SK-N-MC (cell line): ENCODE measurements at places on chromosomes 16 and 17.
A peak's percentile ranks its signal among the peaks of the same experiment; 100 is the strongest.

- no peak for DNase-seq
These were observed 11.5 kb upstream of the NLRP1 start for GRCh38 chr17:5595831-5596230.

DNA sequence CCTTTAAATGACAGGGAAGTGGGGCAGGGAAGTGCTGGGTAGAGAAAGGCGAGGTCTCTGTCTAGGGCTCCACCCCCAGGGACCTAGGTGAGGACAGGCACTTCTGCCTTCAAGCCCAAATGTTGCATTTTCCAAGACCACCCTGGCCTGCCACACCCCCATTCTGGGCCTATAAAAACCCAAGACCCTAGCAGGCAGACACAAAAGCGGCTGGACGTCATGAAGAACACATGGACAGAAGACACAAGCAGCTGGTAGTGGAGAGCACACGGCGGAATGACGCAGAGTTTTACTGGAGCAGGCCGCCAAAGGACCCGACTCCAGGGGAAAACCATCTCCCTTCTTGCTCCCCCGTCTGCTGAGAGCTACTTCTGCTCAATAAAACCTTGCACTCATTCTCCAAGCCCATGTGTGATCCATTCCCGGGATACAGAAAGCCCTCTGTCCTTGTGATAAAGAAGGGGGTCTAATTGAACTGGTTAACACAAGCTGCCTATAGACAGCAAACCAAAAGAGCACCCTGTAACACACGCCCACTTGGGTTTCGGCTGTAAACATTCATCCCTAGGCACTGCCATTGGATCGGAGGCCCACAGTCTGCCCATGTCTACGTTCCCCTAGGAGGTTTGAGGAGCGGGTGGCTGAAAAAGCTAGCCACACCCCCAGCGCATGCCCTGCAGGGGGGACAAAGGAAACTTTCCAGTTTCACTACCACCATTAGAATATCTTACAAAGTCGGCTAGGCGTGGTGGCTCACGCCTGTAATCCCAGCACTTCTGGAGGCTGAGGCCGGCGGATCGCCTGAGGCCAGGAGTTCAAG, 622.2 kb upstream of the SALL1 start:
- no peak for DNase-seq

GRCh38 chr17:42518046-42518754, 17.8 kb upstream of the NAGLU start:
- no peak for DNase-seq

GRCh38 chr16:49754495-49755312, 101.2 kb downstream of the ZNF423 start:
- no peak for DNase-seq

DNA sequence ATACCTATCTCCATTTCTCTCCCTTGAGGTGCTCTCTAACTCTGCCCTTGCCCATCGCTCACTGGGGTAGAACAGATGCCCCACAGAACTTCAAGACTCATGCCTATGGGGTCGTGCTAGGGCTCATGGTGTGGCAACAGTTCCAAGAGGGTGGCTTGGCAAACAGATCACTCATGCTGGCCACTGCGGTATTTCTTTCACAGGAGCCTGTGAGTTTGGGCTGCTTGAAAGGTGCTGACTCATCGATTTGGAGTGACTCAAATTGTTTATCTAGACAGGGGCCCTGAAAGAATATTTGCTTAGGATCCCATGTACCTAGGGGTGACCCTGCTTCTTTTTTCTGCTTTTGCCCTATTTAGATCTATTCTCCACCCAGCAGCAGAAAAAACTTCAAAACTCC, 69.9 kb downstream of the IRX5 start:
- DNase-seq: no peak

DNA sequence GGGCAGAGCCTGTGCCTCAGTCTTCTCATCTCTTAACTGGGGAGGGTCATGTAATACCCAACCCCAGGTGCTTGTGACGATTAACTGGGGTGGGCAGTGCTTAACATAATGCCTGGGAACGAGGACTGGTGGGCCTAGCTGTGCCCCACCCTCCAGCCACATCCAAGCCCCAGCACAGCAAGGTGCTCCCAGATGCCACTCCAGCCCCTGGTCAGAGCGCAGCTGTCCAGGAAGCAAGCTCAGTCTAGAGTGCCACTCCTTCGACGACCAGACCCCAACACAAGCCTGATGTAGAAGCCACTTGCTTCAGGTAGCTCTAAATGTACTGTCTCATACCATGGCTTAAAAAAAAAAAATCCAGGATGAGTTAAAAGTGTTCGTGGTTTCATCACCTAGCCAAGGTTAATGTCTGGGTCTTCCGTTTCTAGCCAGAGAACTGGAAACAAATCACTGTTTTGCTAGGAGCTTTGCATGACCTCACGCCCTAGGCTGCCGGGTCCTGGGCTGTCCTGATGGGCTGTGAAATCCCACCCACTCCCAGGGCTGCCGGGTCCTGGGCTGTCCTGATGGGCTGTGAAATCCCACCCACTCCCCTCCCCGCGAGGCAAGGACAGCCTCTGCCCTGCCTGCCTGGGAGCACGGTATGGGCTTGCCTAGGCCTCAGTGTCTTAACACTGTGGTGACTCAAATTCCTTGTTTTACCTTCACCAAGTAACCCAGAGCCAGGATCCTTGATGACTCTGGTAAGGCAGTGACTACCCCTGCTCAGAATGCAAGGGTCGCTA, 7.7 kb downstream of the MIEF2 start:
- no peak for DNase-seq

GRCh38 chr17:65099941-65100315, 37.2 kb upstream of the RGS9 start:
- no peak for DNase-seq

DNA sequence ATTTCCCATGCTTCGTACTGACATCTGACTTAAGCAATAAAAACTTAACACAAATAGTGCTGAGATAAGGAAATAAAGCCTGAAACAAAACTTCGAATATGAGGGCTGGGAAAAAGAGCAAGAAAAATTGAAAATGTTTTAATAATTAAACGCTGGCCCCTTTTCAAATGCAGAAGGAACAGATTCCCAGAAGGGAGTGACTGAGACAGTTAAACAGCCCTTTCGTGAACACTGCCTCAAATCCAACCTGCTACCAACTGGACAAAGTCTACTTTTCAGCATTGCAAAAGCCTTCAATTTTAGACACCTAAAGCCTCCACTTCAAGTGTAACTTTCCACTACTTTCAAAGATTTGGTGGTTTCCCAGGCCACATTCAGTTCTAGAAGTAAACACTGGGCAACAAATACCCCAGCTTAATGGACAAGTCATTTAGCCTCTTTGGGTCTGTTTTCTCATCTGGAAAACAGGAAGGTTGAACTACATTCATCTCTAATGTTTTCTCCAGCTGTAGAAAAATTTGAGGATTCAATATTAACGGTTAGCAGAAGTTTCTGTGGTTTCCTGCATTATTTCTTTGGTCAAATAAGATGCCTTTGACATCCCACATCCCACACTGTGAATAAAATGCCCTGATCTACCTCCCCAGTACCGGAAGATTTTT, 11.8 kb downstream of the RFFL start:
- DNase-seq: no peak

- DNase-seq: no peak
These were observed 1032.8 kb upstream of the CDH8 start for GRCh38 chr16:63069047-63069446.

- no peak for DNase-seq
These were observed 606 bp downstream of the THAP11 start for GRCh38 chr16:67842509-67843342.

GRCh38 chr17:47188271-47188875, 722 bp downstream of the CDC27 start:
- DNase-seq: no peak

GRCh38 chr16:24749310-24749709, 19.9 kb downstream of the TNRC6A start:
- no peak for DNase-seq

GRCh38 chr16:24009098-24009497, 173.3 kb downstream of the PRKCB start:
- no peak for DNase-seq

DNA sequence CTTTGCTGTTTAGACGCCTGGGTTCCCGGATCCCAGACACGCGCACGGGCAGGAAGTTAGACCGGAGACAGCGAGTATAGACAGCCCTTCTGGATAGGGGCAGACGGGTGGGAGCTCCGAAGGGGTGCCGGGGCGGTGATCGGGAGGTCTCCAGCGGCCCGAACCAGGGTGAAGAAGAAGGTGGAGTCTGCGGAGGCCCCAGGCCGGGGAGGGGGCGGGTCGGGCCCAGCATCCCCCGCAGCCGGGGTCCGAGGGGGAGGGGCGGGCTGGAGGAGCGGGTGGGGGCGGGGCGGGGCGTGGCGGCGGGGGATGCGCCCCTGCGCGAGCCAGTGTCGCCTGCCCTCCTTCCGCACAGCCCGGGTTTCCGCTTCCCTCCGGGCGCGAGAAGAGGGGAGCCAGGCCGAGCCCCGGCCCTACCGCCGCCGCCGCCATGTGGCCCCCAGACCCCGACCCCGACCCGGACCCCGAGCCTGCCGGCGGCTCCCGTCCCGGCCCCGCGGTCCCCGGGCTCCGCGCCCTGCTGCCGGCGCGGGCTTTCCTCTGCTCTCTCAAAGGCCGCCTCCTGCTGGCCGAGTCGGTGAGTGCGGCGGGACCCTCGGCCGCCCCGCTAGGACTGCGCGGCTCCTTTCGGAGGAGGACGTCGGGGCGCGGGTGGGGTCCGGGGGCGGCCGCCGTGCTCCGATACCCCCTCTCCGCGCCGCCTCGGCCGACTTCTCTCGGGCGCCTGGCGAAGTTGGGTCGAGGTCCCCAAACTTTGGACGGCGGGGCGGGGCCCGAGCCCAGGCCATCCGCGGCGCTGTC, at the start of gene CMTM3:
Gene CMTM3 (plus strand): TSS at position 329 of the 801 bp plus-strand sequence. CDS start 102 bp downstream, at position 431.
- no peak for DNase-seq

GRCh38 chr16:81445143-81445961, 744 bp downstream of the CMIP start:
- DNase-seq: no peak

- DNase-seq: no peak
These were observed 8.4 kb upstream of the SLC6A2 start for GRCh38 chr16:55647343-55647742.

- DNase-seq: no peak
These were observed 162.0 kb downstream of the NTN1 start for GRCh38 chr17:9183306-9183705.

DNA sequence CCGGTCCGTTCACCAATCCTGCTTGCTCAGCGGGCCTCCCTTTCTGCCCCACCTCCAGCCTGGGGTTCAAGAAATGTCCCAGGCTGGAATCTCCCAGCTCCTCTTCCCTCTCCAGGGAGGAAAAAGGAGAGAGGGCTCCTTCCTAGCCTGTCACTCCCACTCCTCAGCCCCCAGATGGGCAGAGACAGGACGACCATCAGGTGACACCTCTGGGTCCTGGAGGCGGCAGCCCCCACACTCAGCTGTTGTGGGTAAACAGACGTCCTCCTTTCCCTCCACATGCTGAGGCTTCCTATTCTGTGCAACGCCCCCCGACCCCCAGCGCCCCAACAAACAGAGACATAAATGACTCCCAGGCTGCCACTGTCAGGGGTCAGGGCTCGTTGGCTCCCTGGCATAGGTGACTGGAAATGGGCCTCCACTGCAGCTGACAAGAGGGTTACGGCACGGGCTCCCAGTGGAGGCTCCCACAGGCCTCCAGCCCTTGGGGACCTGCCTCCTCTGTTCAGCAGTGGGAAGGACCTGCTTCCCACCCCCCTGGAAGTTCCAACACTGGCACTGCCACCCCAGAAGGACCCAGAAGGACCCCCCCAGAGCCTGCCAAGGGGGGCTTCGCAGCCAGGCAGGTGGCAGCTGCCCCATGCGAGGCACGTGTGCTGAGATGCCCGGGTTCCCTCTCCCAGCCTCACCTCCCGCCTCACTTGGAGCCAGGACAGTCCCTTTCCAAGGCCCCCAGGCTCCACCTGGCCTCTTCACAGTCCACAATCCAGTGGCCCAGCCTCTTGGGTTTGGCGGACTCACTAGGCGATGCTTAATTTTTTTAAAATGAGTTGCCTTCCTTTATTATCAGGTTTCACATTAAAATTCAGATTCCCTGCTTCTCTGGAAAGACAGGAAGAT, 232.3 kb downstream of the KATNIP start:
- no peak for DNase-seq

GRCh38 chr17:81573794-81574642, 21.9 kb upstream of the FAAP100 start:
- DNase-seq: no peak

DNA sequence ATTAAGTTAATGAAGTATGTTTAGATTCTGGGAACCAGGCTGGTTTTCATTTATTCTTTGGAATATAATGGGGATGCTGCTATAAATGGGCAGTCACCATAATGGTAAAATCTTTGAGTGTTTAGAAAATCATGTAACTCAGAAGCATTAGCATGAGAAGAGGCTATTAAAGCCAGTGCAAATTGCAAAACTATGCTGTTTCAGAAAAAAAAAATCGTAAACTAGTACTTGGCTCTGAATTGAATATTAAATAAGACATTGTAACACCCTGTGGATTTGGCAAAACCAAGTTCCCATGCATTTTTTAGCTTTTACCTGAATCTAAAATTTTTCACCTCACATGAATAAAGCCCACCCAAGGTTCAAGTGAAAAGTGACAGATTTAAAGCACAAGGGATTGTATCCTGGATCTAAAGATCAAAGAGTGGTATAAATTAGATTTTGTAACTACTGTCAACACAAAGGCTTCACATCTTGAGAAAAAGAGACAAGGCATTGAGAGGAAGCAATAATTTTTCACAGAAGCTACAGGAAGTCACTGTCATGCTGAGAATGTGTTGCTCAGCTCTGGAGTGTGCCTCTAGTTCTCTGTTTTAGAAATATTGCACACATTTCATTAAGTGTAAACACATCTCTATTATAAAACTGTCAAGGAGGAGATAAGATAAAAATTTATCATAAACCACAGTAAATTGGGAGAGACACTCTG, 142.2 kb downstream of the ABCA8 start:
- peak; percentile 95 for DNase-seq

DNA sequence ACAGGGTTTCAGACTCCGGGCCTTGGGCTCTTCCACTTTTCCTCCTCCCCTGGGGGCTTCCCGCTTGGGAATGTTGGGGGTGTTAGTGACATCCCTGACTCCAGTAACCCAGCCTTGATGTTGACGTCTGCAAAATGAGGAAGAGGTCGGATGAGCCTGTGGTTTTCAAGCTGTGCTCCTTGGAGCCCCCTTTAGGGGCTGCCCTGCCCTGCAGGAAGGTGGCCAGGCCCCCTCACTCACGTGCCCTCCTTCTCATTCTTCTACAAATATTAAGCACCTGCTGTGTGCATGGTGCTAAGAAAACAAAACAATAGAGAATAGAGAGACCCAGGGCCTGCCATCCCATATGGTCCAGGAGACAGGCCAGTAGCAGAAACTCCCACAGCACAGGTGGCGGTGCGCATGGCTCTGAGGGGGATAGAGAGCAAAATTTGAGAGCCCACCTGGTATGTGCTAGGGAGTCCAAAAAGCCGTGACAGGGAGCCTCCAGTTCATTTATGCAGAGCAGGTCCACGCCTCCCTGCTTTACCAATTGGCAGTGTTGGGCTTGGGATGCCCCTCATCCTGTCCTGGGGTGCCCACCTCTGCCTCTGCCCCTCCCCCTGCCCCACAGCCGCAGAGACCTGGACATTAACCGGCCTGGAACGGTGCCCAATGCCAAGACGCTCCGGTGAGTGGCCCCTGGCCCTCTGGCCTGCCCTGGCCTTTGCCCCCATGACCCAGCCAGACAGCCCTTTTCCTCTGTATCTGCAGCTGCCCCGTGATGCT, 7.4 kb downstream of the NDRG4 start:
- no peak for DNase-seq
